ENCODE measurements at places on chromosomes 1 and 21.
A peak's percentile ranks its signal among the peaks of the same experiment; 100 is the strongest.

- DNase-seq = no peak
Measured at GRCh38 chr1:218931324-218931723, 242.4 kb upstream of the LYPLAL1 start.

DNA sequence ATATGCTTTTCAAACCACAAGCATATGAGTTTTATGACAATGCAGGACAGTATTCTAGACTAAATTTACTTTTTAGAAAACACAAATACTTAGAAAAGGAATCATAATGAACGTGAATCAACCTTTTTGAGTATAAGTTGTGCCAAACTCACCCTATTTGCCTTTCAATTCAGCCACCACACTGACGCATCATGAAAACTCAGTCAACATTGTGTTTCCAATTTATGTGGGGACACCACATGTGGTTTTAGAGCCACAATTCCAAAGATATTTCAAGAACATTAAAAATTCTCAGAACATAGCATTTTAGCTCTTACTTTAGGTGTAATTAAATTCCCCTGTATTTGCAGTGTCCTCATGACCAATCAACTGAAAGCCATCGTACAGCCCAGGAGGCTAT, 118.8 kb downstream of the PTBP2 start:
- no peak for DNase-seq

DNA sequence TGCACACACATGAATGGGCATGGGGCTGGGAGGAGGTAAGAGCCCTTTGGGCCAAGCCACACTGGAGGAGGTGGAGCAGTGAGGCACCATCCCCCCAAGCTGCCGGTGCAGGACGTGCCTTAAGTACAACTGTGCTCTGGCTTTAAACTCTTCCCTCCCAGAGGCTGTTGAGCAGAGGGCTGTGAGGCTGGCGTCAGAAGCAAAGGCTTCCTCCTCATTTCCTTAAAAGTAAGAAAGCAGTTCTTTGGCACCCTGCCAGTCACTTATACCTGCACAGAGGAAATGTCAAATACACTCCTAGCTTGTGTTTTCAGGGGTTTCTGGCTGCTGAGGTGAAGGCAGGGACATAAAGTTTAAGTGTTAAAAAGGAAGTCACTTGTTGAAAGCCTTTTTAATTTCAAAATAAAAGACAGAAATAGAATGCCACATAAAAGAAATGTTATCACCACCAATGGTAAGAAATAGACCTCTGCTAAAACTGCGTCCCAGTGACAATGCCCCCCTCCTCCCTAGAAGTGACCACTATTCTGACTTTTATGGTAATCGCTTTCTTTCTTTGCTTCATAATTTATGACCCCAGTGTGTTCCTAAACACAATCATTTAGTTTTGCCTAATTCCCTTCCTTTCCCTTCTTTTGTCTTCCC, 33.0 kb downstream of the LAMC2 start:
- DNase-seq = peak; percentile 49

- no peak for DNase-seq
Measured at GRCh38 chr1:228407106-228408040, 738 bp upstream of the TRIM11 start.

DNA sequence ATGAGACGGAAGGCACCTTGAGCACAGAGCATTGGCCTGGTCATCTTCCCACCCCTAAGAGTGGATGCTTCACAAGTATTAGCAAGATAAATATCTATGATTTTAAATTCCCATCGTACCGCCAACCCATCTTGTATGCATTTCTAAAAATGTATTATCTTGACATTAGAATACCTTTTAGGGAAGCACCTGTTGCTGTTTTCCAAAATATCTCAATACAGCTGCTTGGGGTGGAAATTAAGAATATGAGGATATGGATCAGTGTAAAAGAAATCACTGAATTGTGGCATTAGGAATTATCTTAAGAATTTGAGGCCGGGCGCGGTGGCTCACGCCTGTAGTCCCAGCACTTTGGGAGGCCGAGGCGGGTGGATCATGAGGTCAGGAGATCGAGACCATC, 166.3 kb downstream of the ETS2 start:
- DNase-seq = no peak

DNA sequence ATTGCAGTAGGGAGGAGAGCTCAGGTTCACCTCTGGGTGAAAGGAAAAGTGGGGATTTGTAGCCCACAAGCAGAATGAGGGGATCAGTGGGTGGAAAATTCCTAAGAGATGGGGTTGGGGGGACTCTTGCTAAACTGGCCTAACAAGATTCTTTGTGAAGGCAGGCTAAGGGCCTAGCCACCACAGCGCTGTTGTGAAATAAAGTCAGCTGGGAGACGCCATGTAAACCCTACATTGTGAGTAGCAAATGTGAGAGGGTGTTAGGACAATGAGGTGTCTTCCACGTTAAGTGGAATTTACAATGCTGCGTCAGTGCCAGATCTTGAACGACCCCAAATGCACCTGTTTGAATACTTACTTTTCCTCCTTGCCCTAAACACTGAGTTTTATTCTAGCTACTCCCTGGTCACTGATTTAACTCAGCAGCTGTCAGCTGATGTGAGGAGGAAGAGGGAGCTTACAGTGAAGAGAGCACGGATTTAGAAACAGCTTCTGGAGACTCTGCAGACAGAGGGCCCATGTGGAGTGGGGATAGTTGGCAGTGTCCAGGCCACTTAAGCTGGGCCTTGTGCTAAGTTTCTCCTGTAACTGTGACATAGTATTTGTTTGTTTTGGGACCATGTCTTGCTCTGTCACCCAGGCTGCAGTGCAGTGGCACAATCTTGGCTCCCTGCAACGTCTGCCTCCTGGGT, 17.3 kb downstream of the PDPN start:
- no peak for DNase-seq

GRCh38 chr1:174777262-174777661, 222.5 kb upstream of the CACYBP start:
- no peak for DNase-seq

- no peak for DNase-seq
Measured at GRCh38 chr1:229478852-229479251, 29.3 kb downstream of the NUP133 start.

DNA sequence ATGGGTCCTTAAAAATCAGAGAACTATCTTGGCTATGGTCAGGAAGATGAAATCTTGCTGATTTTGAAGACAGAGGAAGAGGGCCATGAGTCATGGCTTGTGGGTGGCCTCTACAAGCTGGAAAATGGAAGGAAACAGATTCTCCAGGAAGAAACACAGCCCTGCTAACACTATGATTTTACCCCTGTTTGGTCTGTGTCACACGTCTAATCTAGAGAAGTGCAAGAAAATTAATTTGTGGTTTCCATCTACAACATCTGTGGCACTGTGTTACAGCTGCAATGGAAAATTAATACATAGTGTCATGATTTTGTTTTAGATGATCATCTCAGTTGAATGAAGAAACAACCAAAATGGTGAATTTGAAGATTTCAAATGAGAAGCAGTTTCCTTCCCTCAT, 288.7 kb upstream of the NRIP1 start:
- no peak for DNase-seq

DNA sequence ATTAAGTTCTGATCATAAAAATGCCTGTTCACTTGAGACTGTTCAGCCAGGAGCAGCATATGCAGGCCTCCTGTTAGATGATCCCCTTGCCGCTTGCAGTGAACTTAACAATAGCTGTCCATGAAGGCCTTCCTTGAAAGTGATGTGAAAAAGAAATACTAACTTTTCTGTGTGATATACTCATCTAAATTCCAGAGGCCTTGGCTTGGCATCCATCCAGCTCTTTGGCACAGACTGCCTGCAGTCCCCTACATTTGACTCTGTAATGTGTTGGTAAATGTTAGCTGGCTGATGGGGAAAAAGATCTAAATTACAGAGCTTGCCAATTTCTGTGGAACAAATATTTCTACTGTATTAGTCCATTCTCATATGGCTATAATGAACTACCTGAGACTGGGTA, 73.7 kb downstream of the KCNK2 start:
- no peak for DNase-seq

- no peak for DNase-seq
Measured at GRCh38 chr21:38743772-38744529, 61.8 kb upstream of the ETS2 start.

GRCh38 chr1:159218649-159219636, 14.3 kb downstream of the ACKR1 start:
- DNase-seq = no peak

- no peak for DNase-seq
Measured at GRCh38 chr1:112722601-112723510, 7.7 kb upstream of the PPM1J start.

DNA sequence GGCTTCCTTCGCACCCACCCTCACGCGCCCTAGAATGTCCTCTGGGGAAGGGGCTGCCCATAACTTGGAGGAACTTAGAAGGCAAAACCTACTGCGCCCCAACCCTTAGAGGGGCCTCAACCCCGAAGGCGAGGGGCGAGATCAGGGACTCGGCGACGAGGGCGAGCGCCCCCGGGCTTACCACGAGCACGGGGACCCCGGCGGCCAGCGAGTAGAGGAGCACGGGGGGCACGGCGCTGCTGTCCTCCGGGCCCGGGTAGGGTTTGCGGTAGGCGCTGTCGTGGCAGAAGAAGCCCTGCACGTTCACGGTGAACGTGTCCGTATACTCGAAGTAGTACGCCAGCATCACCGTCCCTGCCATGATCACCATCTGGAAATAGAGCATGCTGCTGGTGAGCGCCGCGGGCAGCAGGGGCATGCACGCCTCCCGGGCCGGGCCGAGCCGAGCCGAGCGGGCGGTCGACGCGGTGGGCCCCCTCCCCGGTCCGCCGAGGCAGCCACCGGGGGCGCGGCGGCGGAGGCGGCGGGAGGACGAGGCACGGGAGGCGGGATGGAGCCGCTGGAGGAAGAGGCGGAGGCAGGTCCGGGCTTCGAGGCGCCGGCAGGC, 304 bp downstream of the PLPPR5 start:
- DNase-seq = peak; percentile 24

GRCh38 chr1:99957818-99958217, 12.0 kb upstream of the SLC35A3 start:
- no peak for DNase-seq

DNA sequence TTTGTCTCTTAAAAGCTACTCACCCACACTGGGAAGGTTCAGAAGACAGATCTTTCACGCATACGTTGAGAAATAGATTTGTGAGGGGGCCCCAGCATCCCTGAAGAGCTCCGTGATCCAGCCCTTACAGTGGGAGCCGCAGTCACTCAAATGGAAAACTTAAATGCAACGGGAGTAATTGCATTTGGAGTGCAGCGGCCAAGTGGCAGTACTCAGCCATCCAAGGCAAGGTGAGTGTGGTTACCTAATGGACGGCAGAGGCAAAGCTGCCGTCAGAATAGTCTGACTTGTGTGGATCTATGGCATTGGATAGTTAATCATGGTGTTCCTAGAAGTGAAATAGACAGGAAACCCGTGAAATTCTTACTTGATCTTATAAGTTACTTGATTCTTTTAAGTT, 5.1 kb downstream of the SPSB1 start:
- no peak for DNase-seq

- no peak for DNase-seq
Measured at GRCh38 chr1:12567288-12567819, 50.7 kb downstream of the DHRS3 start.

DNA sequence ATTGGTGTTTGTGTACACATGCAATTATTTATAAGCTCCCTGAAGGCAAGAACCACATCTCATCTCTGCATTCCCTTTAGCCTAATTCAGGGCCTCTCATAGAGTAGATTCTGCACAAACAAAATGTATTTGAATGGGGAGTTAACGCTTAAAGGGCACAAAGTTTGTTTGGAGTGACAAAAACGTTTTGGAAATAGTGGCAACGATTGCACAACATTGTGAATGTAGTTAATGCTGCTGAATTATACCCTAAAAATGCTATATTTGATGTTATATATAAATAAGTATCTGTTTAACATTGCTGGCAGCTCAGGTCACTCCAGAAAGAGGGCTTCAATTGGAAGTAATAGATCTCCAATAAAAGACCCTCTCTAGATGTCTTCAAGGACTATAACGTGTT, 42.8 kb downstream of the TRIT1 start:
- no peak for DNase-seq

- no peak for DNase-seq
Measured at GRCh38 chr1:241644259-241644658, 4.1 kb upstream of the CHML start.
